ENCODE measurements at places on chromosomes 12 and 14.

DNA sequence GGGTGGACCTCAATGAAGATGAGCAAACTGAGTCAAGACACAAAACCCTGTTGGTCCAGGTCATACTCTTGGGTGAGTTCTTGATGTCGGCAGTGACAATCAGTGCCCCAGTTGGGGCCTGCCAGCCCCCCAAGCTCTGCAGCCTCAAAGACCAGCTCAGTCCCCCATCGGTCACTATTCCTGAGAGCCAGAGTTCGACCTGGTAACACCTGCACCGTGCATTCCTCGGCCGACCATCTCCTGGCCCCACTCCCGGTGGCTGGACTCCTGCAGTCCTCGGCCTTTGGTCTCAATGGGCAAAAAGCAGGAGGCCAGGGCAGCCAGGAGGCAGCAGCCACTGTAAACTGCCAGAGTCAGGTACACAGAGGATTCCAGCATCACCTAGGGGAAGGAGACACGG is 32.5 kb downstream of the DAO start:
- DNase-seq, result no peak

DNA sequence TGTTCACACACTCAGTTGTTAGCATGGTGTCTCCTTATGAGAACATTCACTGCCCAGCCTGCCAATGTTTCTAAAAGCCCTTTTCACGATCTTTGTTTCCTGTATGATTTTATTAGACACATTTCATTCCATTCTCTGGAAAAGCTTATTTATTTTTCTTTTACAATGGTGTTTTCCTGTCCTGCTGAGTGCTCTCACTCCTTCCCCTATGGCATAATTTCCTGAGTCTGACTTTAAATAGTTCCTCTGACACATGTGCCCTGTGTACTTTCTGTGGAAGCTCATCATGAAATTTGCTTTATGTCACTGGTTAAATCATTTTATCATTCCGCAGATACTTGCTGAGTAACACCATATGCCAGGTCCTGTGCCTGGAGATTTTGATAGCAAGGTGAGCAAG is 612.0 kb downstream of the FLRT2 start:
- DNase-seq, result no peak

DNA sequence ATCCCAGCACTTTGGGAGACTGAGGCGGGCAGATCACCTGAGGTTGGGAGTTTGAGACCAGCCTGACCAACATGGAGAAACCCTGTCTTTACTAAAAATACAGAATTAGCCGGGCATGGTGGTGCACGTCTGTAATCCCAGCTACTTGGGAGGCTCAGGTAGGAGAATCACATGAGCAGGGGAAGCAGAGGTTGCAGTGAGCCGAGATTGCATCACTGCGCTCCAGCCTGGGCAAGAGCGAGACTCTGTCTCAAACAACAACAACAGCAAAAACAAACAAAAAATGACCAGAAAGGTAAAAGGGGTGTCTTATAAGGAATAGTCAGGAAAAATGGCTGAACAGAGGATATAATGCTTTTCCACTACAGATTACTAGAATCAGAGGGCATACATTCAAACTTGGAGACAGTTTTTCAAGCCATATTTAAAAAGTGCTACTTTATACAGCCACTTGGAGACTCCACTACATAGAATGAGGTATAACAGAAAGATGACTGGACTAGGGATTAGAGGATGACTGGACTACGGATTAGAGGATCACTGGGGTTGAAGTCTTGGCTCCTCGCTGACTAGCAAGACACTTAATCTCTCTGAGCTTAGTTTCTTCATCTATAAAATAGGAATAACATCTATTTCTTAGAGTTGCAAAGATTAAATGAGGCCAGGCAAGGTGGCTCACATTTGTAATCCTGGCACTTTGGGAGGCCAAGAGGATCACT is 4.9 kb upstream of the CS start:
- DNase-seq, result no peak

DNA sequence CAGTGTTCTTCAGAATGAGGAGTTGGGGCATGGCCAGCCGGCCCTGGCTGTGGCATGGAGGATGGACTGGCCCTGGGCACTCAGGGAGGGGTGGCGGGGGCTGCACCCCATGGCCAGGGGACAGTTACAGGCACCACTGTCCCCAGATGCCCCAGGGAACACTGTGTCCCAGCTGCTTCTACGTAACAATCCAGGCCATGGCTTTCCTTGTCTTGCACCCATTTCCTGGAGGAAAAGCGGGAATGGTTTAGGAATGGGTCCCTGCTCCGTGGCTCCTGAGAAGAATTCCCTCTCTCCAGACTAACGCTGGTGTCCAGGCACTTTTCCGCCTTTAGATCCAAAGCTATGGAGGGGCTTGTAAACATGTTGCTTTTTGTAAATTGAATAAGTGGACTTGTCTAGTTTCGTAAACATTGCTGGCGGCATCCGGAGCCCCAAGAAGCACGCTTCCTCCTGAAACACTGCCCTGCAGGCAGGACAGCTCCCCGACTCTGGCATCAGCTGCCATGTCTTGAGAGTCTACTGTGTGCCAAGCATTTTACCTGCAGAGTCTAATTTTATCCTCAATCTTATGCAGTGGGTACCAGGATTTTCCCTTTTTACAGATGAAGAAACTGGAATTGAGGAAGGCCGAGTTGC is 238.3 kb downstream of the SLC41A2 start:
- DNase-seq, result peak; percentile 28

DNA sequence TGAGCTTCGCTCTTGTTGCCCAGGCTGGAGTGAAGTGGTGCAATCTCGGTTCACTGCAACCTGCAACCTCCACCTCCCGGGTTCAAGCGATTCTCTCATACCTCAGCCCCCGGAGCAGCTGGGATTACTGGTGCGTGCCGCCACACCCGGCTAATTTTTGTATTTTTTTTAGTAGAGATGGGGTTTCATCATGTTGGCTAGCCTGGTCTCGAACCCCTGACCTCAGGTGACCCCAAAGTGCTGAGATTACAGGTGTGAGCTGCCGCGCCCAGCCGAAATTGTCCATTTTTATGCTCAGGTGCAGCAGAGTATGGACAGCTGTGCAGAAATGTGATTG is 19.2 kb upstream of the CYP46A1 start:
- DNase-seq, result no peak

DNA sequence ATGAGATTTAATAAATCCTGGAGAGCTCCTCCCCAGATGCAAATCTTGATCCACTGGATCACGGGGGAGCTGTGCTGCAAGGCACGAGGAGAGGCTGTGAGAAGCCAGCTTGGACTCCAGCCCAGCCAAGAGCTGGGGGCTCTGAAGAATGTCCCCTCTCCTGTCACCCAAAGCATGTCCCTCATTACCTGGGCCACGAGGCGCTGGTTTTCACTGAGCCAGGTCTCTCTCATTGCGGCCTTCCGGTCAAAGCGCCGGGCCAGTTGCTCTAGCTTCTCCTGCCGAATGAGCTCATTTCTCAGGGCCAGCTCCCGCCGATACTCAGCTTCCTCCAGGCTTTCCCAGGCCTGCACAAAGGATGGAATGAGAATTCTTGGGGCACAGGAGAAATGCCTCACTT is 83.3 kb downstream of the SPTB start:
- DNase-seq, result no peak

GRCh38 chr14:61438497-61438859 is 117.1 kb downstream of the PRKCH start:
- no peak for DNase-seq

DNA sequence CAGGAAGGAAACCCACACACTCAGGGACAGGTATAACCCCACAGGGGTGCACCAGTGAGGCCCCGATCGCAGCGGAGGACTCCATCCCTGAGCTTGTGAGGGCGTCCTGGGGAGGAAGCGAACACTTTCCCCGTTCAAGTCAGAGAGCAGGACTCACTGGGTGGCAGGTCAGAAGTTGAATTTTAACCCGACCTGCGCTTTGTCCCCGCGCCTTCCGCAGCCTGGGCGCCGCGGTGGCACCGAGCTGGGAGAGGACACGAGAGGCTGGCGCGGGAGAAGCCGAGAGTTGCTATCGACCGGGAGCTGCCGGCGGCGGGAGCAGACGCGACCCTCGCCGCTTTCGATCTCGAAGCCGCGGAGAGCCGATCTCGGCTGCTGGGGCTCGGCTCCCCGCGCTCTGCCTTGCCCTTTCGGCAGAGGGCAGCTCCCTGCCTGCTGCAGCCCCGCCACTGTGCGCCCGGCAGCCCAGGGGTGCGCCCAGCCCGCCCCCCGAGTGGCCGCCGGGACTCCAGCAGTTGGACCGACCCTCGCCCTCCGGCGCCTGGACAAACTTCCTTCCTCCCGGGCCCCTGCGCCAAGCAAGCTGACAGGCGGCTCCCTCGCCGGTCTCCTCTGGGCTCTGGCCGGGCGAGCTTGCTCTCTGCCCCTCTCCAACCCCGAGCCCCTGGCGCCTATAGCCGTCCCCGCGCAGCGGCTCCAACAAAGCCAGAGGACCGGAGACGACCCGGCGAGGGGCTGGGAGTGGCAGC is 918 bp downstream of the LIN7A start:
- peak; percentile 33 for DNase-seq

DNA sequence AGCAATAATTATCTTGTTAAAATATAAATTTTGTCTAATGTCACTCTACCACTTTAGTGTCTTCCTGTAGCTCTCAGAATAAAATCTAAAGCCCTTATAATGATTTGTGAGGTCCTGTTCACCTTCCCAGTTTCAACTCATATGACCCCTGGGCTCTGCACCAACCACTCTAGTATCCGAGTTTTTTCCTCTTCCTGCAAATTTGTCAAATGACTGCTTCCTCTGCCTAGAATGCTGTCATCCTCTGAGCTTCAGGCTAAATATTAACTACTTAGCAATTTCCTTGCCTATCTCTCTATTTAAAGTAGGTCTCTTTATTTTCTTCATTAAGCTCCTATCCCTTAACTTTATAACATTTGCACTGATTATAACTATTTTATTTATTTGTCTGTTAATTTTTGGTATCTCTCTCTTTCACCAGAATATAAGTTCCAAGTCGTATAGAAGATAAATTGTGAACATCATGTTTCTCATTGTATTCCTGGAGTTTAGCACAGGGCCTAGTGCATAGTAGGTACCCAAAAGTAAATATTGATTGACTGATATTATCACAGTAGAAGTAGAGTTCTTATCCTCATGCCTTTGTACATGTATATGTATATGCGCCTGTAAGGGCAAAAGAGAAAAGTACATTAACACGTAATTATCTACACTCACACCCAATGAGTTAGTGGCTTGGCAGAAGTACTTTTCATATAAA is 196.0 kb downstream of the BCAT1 start:
- DNase-seq, result peak; percentile 28

DNA sequence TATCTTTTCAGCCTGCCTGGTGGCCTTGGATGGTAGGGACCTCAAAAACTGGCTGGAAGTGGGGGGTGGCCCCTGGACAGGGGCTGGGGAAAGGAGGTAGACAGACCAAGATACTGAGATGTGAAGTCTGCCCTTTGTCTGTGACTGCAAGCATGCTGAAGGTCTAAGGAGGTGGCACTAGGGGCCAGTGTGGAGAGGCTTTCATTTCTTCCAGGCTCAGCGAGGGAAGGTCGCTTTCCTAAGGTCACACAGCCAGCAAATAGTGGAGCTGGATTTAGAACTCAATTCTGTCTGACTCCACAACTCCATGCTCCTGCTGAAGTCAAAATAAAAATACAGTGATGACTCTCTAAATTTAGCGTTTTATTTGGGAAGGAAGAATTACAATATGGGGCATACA is 11.3 kb upstream of the PLBD2 start:
- DNase-seq, result no peak

DNA sequence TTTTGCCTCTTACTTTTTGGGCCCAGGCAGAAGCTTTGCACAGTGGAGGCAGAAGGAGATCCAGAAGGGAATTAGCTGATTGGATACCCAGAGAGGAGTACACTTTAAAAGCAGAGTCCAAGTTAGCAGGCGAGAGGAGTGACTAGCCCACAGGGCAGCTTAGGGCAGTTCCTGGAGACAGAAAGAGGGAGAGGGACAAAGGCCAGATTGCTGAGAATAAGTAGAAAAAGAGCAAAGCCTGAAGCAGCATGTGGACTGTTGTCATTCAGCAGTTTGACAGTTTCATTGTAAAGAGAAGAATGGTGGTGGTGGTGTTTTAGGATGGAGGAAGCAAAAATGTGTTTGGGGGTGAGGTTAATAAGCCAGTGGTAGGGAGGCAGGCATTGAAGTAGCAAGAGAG is 95.1 kb downstream of the PELI2 start:
- DNase-seq, result no peak

DNA sequence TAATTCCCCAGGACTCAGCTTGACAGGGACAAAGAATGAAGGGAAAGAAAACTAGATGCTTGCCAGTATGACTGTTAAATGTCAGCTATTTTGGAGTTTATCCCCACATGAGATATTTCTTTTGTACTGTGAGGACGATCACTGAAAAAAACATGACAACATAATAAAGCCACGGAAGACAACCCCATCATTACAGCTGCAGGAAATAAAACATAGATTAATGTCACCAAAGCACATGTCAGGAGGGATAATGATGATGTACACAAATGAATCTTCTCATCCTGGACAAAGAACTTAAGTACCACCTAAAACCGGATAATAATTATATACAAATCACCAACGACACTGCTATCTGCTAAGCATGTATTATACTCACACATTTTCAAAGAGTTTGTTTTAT is 84.6 kb upstream of the GRIP1 start:
- no peak for DNase-seq

DNA sequence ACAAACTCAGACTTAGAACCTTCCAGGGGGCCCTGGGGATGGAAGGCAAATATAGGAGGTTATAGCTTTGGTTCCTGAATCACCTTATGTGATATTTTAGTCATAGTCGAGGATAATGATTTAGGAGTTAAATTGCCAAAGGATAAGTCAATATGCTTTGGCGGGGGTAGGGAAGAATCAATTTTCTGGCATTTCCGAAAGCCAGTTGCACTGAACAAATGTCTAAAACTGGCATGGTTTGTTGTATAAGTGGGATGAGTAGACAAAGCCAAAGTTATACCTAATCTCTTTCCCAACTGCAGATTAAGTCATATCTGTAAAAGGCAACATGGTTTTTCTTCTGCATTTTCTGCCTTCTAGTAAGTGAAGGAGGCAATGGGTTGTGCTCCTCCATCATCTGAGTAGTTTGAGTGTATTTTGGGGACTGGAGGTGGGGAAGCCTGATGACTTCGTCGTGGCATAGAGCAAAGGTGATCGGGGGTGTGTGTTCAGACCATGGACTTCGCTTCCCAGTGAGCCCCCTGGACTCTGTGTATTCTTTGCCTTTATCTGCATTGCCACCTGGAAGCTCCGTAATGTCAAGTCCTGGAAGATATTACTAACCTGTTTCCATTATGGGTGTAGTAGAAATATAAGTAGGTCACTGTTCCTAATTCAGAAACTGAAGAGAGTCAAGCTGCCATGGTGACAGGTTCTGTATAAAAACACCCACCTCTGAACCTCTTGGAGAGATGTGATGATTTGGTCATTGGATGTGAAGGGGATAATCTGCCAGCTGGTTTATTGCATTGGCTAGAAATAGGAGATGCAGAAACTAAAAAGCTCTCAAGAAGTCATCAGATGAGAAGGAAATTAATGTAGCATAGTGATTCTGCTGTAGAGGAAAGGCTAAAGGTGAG is 24.5 kb downstream of the PPFIBP1 start:
- no peak for DNase-seq

GRCh38 chr12:93008044-93008778 is 79.1 kb upstream of the EEA1 start:
- DNase-seq, result no peak

- no peak for DNase-seq
Observed at GRCh38 chr12:92987846-92988621, 58.9 kb upstream of the EEA1 start.
